ENCODE measurements at places on chromosomes 1 and 21.
A peak's percentile ranks its signal among the peaks of the same experiment; 100 is the strongest.

DNA sequence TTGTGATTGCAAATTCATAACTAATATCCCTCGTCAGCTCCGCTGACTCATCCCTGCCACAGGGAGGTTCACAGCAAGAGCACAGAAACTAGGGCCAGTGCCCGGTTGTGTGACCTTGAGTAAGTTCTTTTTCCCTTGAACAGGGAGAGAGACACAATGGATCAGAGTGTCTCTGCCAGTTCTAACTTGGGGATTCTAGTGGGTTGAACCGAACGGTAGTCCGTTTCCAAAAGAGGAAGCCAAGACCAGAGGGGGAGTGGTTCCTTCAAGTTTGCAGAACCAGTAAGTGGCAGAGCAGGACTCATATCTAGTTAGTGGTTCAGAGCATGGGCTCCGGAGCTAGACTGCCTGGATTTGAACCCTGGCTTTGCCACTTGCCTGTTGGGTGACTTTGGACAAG lies 4.9 kb upstream of the SHISA4 start:
- no peak for DNase-seq

DNA sequence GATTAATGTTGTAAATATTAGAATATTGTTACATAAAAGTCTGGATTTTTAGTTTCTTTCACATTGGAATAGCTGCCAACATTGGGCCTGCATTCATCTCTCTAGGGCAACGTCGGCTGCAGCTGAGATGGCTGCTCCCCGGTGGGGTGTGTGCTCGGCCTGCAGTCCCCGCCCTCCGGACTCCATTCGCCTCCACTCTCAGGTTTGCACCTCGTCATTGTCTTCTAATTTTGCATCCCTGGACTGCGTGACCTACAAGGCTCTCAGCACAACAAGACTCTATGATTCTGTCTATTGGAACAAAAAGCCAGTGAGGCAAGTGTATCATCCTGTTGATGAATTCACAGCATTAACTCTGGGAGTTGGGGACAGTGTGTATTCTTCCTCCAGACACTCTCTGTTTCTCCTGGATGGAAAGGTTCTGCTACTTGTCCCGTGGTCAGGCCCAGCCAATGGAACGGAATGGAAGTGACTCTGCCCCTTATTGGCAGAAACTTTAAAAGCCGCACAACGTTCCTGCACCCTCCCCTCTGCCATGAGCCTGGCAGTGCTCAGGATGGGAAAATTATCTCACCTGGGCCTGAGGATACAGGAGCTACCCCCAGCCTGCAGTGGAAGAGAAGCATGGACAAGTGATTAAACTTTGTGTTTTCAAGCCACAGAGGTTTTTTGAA lies 105.0 kb upstream of the SAMD11 start:
- DNase-seq = no peak

DNA sequence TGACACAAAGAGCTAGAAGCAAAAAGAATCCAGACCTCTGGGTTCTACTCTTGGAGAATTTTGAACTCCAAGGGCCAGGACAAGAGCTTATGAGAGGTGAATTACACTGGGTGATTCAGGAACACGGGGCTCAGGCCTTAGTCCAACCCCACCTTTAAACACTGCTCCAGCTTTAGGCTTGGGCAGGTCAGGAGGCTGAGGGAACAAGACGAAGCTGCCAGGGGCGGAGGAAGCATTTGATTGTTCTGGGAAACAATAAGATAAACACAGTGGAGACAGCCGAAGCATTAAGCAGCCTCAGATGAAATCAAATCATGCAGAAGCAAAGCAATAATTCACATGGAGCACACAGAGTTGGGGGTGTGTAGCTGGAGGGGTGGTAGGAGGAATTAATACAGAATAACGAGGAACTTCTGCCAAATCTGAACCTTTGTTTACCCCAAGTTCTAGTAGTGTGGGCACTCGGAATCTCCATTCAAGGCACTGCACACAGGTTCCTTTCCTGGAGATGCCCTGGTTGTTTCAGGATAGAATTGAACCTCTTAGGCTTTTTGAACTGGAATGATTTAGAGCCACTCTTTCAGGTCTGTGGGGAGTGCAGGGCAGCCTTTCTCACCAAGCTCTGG lies 93.2 kb downstream of the PLXNA2 start:
- no peak for DNase-seq

- peak; percentile 27 for DNase-seq
Observed at GRCh38 chr1:12518931-12519692, 98.9 kb downstream of the DHRS3 start.

DNA sequence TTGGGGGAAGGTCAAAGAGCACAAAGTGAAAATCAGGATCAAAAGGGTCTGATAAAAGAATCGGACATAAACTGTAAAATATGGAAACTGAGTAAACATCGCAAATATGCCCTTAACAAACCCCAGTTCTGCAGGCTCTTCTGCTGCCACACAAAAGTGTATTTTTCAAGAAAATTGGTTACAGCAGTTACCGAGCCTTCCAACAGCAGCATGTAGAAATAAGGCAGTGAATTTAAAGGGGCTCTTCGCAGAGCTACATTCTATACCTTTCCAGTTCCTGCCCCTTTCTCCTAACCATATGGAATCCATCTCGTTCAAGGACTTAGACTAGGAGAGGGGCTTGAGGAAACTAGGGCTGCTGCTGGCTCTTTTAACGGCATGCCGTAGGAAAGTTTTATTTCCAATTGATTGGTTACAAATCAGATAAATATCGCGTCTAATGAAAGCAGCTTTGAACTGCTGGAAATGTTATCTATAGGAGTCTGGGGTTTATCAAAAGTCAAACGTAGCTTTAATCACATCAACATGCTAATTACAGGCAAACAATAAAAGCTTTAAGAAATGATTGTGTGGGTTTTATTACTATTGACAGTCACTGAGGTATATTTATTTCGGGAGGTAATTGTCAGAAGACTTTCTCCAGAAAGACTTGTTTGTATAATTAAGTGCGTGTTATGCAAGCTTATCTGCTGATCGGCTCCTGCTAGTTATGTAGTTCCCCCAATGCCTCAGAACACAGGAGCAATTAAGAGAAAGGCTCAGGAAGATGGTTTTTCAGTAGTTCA lies 59.1 kb downstream of the GORAB start:
- no peak for DNase-seq

DNA sequence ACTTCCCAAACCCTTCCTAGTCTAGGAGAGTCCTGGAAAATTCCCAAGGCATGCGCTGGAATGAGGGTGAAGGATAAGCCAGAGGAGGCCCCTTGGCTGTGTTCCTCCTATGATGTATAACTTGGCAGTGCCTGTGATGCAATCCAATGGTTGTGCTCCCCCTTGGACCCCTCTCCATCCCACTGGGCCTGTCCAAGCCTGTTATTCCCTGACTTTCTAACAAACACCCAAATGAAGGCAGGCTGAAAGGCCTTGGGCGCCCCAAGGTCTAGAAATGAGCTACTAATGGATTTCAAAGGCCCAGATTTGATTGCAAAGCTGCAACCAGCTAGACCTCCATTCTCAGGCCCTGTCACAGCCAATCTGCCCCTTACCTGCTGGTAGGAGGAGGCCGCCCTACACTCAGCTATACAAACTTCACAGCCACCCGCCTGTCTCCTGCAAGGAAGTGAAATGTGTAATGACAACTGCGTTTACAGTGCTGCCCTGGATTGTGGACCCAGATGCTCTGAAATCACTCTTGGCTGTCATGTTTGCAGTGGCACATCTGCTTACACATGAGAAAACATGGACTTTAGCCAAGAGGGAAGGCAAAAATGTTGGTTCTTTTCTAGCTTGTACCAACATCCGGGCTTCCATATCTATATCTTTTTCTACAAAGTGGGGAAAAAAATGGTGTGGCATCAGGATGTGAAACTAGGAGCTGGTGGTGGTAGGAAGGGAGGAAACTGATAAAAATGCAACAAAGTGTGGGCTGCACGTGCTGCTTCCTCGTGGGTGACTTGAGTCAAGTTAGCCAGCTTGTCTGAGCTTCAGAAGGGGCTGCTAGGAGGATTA lies 130.4 kb downstream of the TRABD2B start:
- no peak for DNase-seq
